ENCODE measurements at places on chromosomes 2 and 18. TPM values are rescaled to one million over a fixed set of nuclear protein-coding genes. Genes with fewer than 3 reads are reported as not detected.

MAPRE3 gene
- total RNA-seq = 40.9 TPM

FBXO11 gene
- 40.7 TPM for total RNA-seq

FAHD2B gene
- 22.7 TPM for total RNA-seq

UGT1A3 gene
- total RNA-seq = 0.24 TPM

STAT4 gene
- 5.0 TPM for total RNA-seq

CCDC150 gene
- total RNA-seq = 4.4 TPM

IL36B gene
- 0.21 TPM for total RNA-seq

KLHL29 gene
- 58.7 TPM for total RNA-seq

RUFY4 gene
- total RNA-seq = not detected

OR6B2 gene
- total RNA-seq = 0.33 TPM

SCN7A gene
- total RNA-seq = 1.7 TPM

ACKR3 gene
- 66.1 TPM for total RNA-seq

TSHZ1 gene
- 28.0 TPM for total RNA-seq

ALPG gene
- total RNA-seq = 0.25 TPM

PID1 gene
- total RNA-seq = 26.2 TPM

ABCG5 gene
- total RNA-seq = 0.24 TPM

UCN gene
- total RNA-seq = 1.0 TPM

GPR45 gene
- not detected for total RNA-seq

TAF4B gene
- 2.2 TPM for total RNA-seq

CRACDL gene
- total RNA-seq = 0.19 TPM

DPYSL5 gene
- 84.8 TPM for total RNA-seq

TLX2 gene
- total RNA-seq = 0.73 TPM

LAMA3 gene
- total RNA-seq = 16.4 TPM

CDH2 gene
- 1.0 TPM for total RNA-seq

EPB41L3 gene
- 27.8 TPM for total RNA-seq

ARHGAP15 gene
- not detected for total RNA-seq

ASXL3 gene
- 23.1 TPM for total RNA-seq
